ENCODE measurements at places on chromosomes 5 and 9. TPM values are rescaled to one million over a fixed set of nuclear protein-coding genes. Genes with fewer than 3 reads are reported as not detected.

DNA sequence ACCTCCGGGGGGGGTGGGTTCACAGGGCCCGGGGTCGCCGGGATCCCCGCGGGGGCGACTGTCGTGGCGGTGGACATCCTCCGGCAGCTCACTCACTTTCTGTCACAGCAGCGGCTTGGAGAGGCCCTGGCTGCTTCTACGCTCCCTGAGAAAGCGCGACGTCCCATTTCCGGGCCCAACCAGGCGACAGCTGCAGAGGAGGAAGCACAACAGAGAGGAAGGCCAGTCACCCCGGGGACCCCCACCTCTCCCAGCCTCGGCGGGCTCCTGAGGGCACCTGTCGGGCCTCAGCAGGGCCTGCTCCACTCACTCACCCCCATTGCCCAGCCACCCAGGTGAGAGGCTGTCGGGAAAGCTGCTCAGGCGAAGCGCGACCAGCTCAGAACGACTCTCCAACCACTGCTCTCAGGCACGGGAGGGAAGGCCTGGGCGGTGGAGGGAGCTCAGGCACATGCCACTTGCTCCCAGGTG is 14.4 kb downstream of the BRD3 start:
- H3K36me3 ChIP-seq, result peaks cover 6% of the 10 kb centered on the region
- peaks cover 21% of the 10 kb centered on the region for H3K4me1 ChIP-seq
- no peak for DNase-seq
- H3K27me3 ChIP-seq, result no peaks in the 10 kb centered on the region
- H3K4me3 ChIP-seq, result no peak overlapping the region

DNA sequence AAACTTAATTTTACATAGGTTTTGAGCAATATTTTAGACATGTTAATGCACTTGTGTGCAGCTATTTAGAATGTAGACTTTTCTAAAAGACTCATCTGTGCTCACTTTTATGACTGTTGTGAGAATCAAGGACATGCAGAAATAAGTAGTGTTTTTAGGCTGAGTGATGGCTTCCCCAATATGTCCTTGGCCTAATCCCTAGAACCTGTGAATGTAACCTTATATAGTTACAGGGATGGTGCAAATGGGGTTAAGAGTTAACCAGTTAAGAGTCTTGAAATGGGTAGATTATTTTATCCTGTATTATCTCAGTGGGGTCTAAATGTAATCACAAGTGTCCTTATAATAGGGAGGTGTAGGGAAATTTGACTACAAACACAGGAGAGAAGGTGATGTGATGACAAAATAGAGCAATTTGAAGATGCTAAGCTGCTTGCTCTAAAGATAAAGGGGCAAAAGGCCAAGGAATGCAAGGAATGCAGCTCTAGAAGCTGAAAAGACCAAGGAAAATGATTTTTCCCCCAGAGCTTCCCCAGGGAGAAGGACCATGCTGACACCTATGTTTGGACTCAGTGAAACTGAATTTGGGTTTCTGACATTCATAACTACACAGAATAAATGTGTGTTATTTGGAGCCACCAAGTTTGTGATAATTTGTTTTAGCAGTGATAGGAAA is 298.0 kb upstream of the PAPPA start:
- no peak for DNase-seq
- no peak overlapping the region for H3K27ac ChIP-seq
- H3K4me3 ChIP-seq, result no peak overlapping the region
- no peaks in the 10 kb centered on the region for H3K4me1 ChIP-seq
- H3K27me3 ChIP-seq, result peaks cover 20% of the 10 kb centered on the region
- H3K36me3 ChIP-seq, result no peaks in the 10 kb centered on the region

DNA sequence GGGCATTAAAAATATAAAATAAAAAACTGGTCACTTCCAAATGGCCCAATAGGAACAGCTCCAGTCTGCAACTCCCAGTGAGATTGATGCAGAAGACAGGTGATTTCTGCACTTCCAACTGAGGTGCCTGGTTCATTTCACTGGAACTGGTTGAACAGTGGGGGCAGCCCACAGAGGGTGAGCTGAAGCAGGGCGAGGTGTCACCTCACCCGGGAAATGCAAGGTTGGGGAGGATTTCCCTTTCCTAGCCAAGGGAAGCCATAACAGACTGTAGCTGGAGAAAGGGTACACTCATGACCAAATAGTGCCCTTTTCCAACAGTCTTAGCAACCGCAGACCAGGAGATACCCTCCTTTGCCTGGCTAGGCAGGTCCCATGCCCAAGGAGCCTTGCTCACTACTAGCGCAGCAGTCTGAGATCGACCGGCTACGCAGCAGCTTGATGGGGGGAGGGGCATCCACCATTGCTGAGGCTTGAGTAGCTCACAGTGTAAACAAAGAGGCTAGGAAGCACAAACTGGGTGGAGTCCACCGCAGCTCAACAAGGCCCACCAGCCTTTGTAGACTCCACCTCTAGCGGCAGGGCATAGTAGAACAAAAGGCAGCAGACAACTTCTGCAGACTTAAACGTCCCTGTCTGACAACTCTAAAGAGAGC is 12.7 kb downstream of the RLN1 start:
- no peaks in the 10 kb centered on the region for H3K27me3 ChIP-seq
- peaks cover 54% of the 10 kb centered on the region for H3K4me1 ChIP-seq
- H3K36me3 ChIP-seq, result peaks cover 29% of the 10 kb centered on the region
- peak; percentile 64 for DNase-seq
- peak overlapping the region; percentile 87 for H3K27ac ChIP-seq

CDK9 gene
- total RNA-seq, result 147 TPM

DNA sequence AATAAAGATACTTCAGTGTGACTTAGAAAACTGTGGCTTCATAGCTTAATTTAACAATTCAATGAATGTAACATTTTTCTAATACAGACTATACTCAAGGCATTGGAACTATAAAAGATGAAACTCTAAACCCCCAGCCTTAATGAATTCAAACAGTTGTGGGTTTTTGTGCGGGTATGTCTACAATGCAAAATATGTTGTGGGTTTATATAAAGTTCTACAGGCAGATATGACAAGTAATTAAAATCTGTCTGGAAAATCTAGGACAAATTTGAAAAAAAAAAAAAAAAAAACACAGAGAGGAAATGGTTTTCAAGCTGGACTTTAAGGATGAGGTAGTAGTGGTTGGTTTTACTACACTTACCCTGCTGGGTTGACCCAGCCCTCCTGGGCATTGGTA is 467.5 kb upstream of the TLE4 start:
- peaks cover 1% of the 10 kb centered on the region for H3K27me3 ChIP-seq
- no peak overlapping the region for H3K27ac ChIP-seq
- no peak for DNase-seq
- no peaks in the 10 kb centered on the region for H3K36me3 ChIP-seq
- H3K4me1 ChIP-seq, result no peaks in the 10 kb centered on the region

GRCh38 chr5:16260000-16260399 is 80.4 kb upstream of the MARCHF11 start:
- H3K4me3 ChIP-seq, result no peak overlapping the region
- H3K27ac ChIP-seq, result no peak overlapping the region
- no peak for DNase-seq

GRCh38 chr9:93990448-93990847 is 35.3 kb upstream of the BARX1 start:
- H3K4me3 ChIP-seq, result no peak overlapping the region
- H3K27ac ChIP-seq, result no peak overlapping the region
- peaks cover 5% of the 10 kb centered on the region for H3K36me3 ChIP-seq
- peaks cover 6% of the 10 kb centered on the region for H3K27me3 ChIP-seq

GRCh38 chr9:137453643-137454081 is 5.5 kb downstream of the NSMF start:
- no peak overlapping the region for H3K27ac ChIP-seq
- no peak overlapping the region for H3K4me3 ChIP-seq
- no peaks in the 10 kb centered on the region for H3K27me3 ChIP-seq

GMCL2 gene
- 0.14 TPM for total RNA-seq

GRCh38 chr5:37957218-37957617 is 117.4 kb upstream of the GDNF start:
- H3K4me3 ChIP-seq, result no peak overlapping the region
- H3K27me3 ChIP-seq, result peaks cover 4% of the 10 kb centered on the region

- no peak for DNase-seq
- peaks cover 29% of the 10 kb centered on the region for H3K4me1 ChIP-seq
- peak overlapping the region; percentile 87 for H3K4me3 ChIP-seq
- H3K27me3 ChIP-seq, result peaks cover 39% of the 10 kb centered on the region
These were observed 18.5 kb upstream of the FER start for GRCh38 chr5:108729242-108729615.

DNA sequence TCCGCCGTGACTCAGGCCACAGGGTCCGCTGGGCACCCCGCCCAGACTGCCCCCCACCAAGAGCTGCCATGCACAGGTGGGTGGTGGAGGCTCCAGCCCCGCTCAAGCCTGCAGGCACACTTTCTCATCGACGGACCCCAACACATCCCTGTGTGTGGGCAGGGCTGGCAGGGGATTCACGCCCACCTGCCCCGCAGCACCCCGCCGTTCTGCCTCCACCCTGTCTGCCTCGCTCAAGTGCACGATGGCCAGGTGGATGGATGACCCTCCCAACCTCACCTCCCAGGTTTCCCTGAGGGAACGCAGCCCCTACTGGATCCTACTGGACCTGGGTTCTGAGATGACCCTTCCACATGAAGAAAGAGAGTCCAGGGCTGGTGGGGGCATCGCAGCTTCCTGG is 26.1 kb upstream of the FCN1 start:
- no peak for DNase-seq
- no peak overlapping the region for H3K27ac ChIP-seq
- H3K4me3 ChIP-seq, result no peak overlapping the region
- no peaks in the 10 kb centered on the region for H3K27me3 ChIP-seq
- H3K4me1 ChIP-seq, result no peaks in the 10 kb centered on the region
- H3K36me3 ChIP-seq, result no peaks in the 10 kb centered on the region

DNA sequence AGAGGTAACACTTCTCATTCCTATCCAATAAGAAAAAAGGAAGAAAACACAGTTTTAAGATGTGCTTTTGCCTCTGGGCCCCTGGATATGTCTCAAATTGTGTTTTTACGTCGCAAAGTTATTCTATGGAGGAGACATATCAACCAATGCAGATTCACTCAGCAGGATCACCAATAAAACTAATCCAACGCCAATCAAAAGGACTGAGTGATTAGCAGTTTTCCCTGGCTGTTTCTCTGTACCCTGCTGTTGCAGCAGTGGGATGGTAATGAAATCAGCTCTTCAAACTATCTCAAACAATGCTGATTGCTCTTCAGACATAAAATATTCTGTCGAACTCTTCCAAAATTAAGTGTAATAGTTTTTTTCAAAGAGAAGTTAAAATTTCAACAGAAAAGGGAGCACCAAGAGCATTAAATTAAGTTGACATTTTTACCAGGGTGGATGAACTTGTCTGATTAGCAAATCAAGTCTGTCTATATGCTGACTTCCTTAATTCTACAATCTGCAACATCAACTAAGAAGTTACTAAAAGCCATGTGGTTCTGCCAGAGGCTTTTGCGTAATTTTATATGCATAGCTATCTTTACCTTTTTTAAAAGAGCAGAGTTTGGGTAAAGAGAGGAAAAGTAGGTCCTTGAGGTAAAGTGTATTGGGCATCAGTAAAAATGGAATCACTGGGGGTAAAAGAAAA is 9.7 kb upstream of the HK3 start:
- H3K36me3 ChIP-seq, result peaks cover 5% of the 10 kb centered on the region
- no peak for DNase-seq
- H3K27me3 ChIP-seq, result no peaks in the 10 kb centered on the region
- no peaks in the 10 kb centered on the region for H3K4me1 ChIP-seq

DNA sequence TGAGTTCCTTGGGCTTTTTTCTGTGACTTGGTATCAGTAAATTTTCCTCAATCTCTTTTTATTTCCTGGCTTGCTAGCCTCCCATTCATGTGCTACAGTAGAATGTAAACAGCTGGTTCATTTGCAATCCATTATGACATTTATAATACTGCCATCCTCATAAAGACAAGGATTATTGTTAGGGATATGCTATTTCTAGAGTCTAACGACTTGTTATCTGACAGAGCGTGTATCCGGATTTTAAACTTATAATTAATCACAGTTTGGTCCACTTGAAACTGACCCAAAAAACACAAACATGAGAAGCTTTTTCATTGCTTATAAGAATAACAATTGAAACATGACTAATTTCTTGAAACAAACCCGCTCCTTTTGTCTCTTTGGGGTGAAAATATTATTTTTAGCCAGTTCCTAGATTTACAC is 585.8 kb downstream of the TLE4 start:
- DNase-seq, result no peak
- no peak overlapping the region for H3K27ac ChIP-seq
- H3K4me1 ChIP-seq, result no peaks in the 10 kb centered on the region
- no peak overlapping the region for H3K4me3 ChIP-seq

DNA sequence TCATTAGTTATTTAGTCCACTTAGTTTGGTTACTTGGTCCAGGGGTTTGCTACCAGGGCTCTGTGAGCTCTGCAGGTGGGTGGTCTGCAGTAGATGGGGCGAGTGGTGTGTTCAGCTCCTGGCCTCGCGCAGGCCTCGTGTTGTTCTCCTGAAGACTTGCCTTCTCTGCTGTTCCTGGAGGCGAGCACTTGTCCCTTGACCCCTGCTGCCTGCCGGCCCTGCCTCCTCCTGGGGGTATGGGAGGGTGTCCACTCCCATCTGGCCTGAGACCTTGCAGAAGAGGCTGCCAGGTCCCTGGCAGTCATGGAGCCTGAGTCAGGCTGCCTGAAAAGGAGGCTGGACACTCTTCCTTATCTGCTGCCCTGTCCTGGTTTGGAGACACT is 137.0 kb downstream of the CACNA1B start:
- DNase-seq, result no peak
- no peaks in the 10 kb centered on the region for H3K27me3 ChIP-seq
- no peak overlapping the region for H3K27ac ChIP-seq

DNA sequence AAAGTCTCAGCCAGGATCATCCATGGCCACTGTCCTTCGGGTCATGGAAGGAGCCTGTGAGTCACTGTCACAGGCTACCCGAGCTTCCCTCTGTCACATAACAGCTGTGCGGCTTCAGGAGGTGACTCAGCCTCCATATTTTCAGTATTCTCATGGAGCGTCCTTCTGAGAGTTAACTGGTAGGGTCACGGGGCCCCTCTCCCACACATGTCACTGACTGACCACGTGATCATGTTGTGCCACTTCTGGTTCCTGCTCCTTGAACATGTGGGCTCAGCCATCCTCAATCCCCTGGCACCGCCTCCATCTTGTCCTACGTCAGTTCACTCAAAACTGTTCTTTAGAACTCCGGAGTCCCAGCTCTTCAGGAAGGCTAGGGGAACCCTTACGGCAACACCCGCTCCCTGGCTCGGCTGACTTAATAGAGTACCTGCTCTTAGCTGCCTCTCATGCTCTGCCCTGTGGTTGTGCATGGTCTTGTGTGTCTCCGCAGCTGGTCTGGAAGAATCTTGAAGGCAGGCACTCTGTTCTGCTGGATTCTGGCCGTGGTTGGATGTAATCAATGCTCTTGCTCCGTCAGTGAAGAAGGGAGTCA is 182.8 kb downstream of the ICE1 start:
- H3K27me3 ChIP-seq, result peaks cover 1% of the 10 kb centered on the region
- H3K36me3 ChIP-seq, result no peaks in the 10 kb centered on the region
- no peak overlapping the region for H3K27ac ChIP-seq

GRCh38 chr9:76882686-76883085 is 23.2 kb downstream of the PRUNE2 start:
- H3K27me3 ChIP-seq, result no peaks in the 10 kb centered on the region
- H3K36me3 ChIP-seq, result no peaks in the 10 kb centered on the region
- no peak overlapping the region for H3K27ac ChIP-seq
- H3K4me3 ChIP-seq, result no peak overlapping the region
- H3K4me1 ChIP-seq, result no peaks in the 10 kb centered on the region
- DNase-seq, result no peak

Measured in naive thymus-derived CD8-positive, alpha-beta T cell (primary cell).